ENCODE measurements at places on chromosomes 4 and X. TPM values are rescaled to one million over a fixed set of nuclear protein-coding genes. Genes with fewer than 3 reads are reported as not detected.

PDE6B gene
- total RNA-seq: 4.1 TPM

DNA sequence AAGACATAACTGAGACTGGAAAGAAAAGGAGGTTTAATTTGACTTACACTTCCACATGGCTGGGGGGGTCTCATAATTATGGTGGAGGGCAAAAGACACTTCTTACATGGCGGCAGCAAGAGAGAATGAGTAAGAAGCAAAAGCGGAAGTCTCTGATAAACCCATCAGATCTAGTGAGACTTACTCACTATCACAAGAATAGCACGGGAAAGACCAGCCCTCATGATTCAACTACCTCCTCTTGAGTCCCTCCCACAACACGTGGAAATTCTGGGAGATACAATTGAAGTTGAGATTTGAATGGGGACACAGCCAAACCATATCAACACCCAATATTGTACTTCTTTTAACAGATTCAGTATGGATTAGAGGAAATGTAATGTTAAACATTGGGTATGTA lies 646.6 kb downstream of the ANKRD50 start:
- no peak overlapping the region for H3K27ac ChIP-seq
- H3K4me3 ChIP-seq: no peak overlapping the region
- DNase-seq: no peak
- peaks cover under 1% of the 10 kb centered on the region for H3K4me1 ChIP-seq
- H3K27me3 ChIP-seq: no peaks in the 10 kb centered on the region

GRCh38 chr4:48979914-48980579 lies 6.0 kb upstream of the CWH43 start:
- no peak overlapping the region for H3K4me3 ChIP-seq
- H3K36me3 ChIP-seq: peaks cover 3% of the 10 kb centered on the region
- H3K4me1 ChIP-seq: no peaks in the 10 kb centered on the region

DNA sequence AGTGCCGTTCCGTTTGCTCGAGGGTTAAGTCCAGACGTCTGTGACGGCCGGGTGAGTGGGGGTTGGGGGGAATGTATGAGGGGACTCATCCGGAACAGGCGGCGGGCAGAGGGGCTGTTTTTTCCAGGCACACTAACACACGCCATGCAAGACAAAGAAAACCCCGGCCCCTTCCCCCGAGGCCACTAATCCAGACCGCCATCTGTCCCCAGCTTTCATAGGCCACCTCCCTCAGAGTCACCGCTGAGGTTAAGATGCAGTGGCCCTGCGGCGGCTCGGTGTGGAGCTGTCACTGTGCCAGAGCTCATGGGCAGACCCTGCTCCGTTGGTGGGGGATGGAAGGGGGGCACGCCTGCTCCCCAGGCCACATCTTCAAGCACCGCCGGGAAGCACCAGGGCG lies 34.1 kb downstream of the SORCS2 start:
- DNase-seq: no peak
- no peaks in the 10 kb centered on the region for H3K27me3 ChIP-seq
- peak overlapping the region; percentile 81 for H3K27ac ChIP-seq
- peaks cover 10% of the 10 kb centered on the region for H3K4me1 ChIP-seq
